Endothelial cell of umbilical vein (primary cell): ENCODE measurements at places on chromosomes 11 and 22. TPM values are rescaled to one million over a fixed set of nuclear protein-coding genes. Genes with fewer than 3 reads are reported as not detected.

The TREH gene
- polyA plus RNA-seq: not detected in 2 replicates

The GGTLC2 gene
- not detected in 2 replicates for polyA plus RNA-seq

The C22orf15 gene
- 0.86 and 0.94 TPM in 2 replicates for polyA plus RNA-seq

The DRD4 gene
- polyA plus RNA-seq: not detected in 2 replicates

The RBMXL2 gene
- polyA plus RNA-seq: 0.24 and 0.25 TPM in 2 replicates

The CECR2 gene
- polyA plus RNA-seq: 0.01 TPM in 1 of 2 replicates, not detected in the other

The CCDC89 gene
- not detected in 2 replicates for polyA plus RNA-seq

The CD3E gene
- not detected in 2 replicates for polyA plus RNA-seq

The SDHD gene
- 169 and 190 TPM in 2 replicates for polyA plus RNA-seq

The LDLRAD3 gene
- polyA plus RNA-seq: 17.9 and 18.7 TPM in 2 replicates

The LIF gene
- polyA plus RNA-seq: 0.12 and 0.35 TPM in 2 replicates

The OR51M1 gene
- not detected in 2 replicates for polyA plus RNA-seq

The AIFM3 gene
- polyA plus RNA-seq: 0.11 and 0.15 TPM in 2 replicates

The TUB gene
- polyA plus RNA-seq: 2.3 and 2.5 TPM in 2 replicates

The EML3 gene
- 75.7 and 78.3 TPM in 2 replicates for polyA plus RNA-seq

The OR56A1 gene
- polyA plus RNA-seq: not detected in 2 replicates

The OR2AG2 gene
- 0.13 and 0.18 TPM in 2 replicates for polyA plus RNA-seq

The RFPL3 gene
- polyA plus RNA-seq: not detected in 2 replicates

The SCGB1A1 gene
- polyA plus RNA-seq: not detected in 2 replicates

The ELMOD1 gene
- 0.80 and 1.6 TPM in 2 replicates for polyA plus RNA-seq

The PNPLA5 gene
- polyA plus RNA-seq: not detected in 2 replicates

The FOLH1 gene
- 0.12 and 0.13 TPM in 2 replicates for polyA plus RNA-seq

The NEU3 gene
- polyA plus RNA-seq: 5.5 and 5.9 TPM in 2 replicates

The ARVCF gene
- 81.3 and 83.6 TPM in 2 replicates for polyA plus RNA-seq

The SYT9 gene
- polyA plus RNA-seq: 0.23 and 0.27 TPM in 2 replicates
